ENCODE measurements at places on chromosomes 6 and 20. TPM values are rescaled to one million over a fixed set of nuclear protein-coding genes. Genes with fewer than 3 reads are reported as not detected.

The GSTA3 gene
- not detected for total RNA-seq

The CFAP61 gene
- 0.25 TPM for total RNA-seq

The KCTD20 gene
- 42.7 TPM for total RNA-seq

The NTSR1 gene
- total RNA-seq, result not detected

The ADTRP gene
- 0.51 TPM for total RNA-seq

The CCM2L gene
- total RNA-seq, result not detected

The SLC17A9 gene
- 33.6 TPM for total RNA-seq

The CCN6 gene
- not detected for total RNA-seq

The ENPP4 gene
- total RNA-seq, result 4.2 TPM

The NDRG3 gene
- 20.3 TPM for total RNA-seq

The ADAM33 gene
- 0.33 TPM for total RNA-seq

The COL11A2 gene
- 0.33 TPM for total RNA-seq

The PTGIS gene
- total RNA-seq, result 0.98 TPM

The UBD gene
- not detected for total RNA-seq

The NKAPL gene
- total RNA-seq, result 0.16 TPM

The ERGIC3 gene
- total RNA-seq, result 196 TPM

The RAB44 gene
- total RNA-seq, result not detected

The ACTL10 gene
- total RNA-seq, result 1.5 TPM

The DSTN gene
- 237 TPM for total RNA-seq

The TNFRSF6B gene
- 127 TPM for total RNA-seq

The MLN gene
- not detected for total RNA-seq

The PRKN gene
- 4.4 TPM for total RNA-seq

The SFTA2 gene
- not detected for total RNA-seq

The TMEM244 gene
- not detected for total RNA-seq

The BPIFB2 gene
- total RNA-seq, result not detected

The LRRC73 gene
- total RNA-seq, result under 0.01 TPM

The MYBL2 gene
- total RNA-seq, result 118 TPM

The MLIP gene
- 0.25 TPM for total RNA-seq

The RNF144B gene
- total RNA-seq, result 13.2 TPM

The BRPF3 gene
- 13.3 TPM for total RNA-seq

The MMP24 gene
- total RNA-seq, result 63.9 TPM

The FERMT1 gene
- 5.6 TPM for total RNA-seq

The TTI1 gene
- total RNA-seq, result 23.5 TPM

The TDP2 gene
- 14.3 TPM for total RNA-seq

The PPP1R10 gene
- 36.1 TPM for total RNA-seq

The ZNF165 gene
- 1.1 TPM for total RNA-seq

The PYGB gene
- total RNA-seq, result 234 TPM

The TNXB gene
- total RNA-seq, result 0.51 TPM

The ZKSCAN4 gene
- 5.2 TPM for total RNA-seq

The TNF gene
- total RNA-seq, result 5.7 TPM

The PSORS1C2 gene
- not detected for total RNA-seq

The SEMG2 gene
- total RNA-seq, result not detected

The LY6G6C gene
- not detected for total RNA-seq

The TUBE1 gene
- 10.6 TPM for total RNA-seq

The ENPP1 gene
- 5.4 TPM for total RNA-seq

The FNDC1 gene
- 0.38 TPM for total RNA-seq

The TPBG gene
- 51.3 TPM for total RNA-seq

The SIRPD gene
- total RNA-seq, result not detected

The ARMH2 gene
- total RNA-seq, result not detected

The CRIP3 gene
- not detected for total RNA-seq

The C6orf120 gene
- 44.1 TPM for total RNA-seq

The CGAS gene
- total RNA-seq, result 2.2 TPM

The CLDN20 gene
- total RNA-seq, result not detected

The VGLL2 gene
- total RNA-seq, result 0.13 TPM

The SLC17A3 gene
- total RNA-seq, result 0.89 TPM

The ULBP1 gene
- total RNA-seq, result 0.81 TPM

The ASF1A gene
- total RNA-seq, result 7.4 TPM
